ENCODE measurements at places on chromosomes 11 and 22.

- no peak for DNase-seq
Observed at GRCh38 chr11:118319337-118319707, 14.8 kb downstream of the CD3E start.

GRCh38 chr11:118884875-118885274 lies 1.2 kb downstream of the CXCR5 start:
- DNase-seq, result no peak

GRCh38 chr11:123822599-123822998 lies 16.4 kb upstream of the OR6M1 start:
- DNase-seq, result no peak

- no peak for DNase-seq
Observed at GRCh38 chr11:115298300-115299012, 205.8 kb downstream of the CADM1 start.

Measured in GM18507 (cell line).